GM12864 (cell line): ENCODE measurements at places on chromosomes 16 and 17.

DNA sequence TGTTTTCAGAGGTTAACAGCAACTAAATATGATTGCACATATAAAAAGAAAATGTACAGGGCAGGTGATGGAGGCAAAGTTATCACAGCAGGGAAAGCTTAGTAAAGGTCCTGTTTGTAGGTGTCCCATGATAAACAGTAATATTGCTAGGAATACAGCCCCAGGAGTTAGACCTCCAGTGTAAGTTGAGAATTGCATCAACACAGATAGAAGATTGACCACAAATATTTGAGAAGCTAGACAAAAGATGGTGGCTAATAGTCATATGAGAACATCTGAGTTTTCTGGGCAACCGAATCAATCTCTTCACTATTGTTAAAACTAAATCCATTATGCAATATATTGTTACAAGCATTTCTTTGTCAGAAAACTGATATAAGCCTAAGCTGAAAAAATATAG lies 152.6 kb downstream of the CDH11 start:
- DNase-seq: no peak

DNA sequence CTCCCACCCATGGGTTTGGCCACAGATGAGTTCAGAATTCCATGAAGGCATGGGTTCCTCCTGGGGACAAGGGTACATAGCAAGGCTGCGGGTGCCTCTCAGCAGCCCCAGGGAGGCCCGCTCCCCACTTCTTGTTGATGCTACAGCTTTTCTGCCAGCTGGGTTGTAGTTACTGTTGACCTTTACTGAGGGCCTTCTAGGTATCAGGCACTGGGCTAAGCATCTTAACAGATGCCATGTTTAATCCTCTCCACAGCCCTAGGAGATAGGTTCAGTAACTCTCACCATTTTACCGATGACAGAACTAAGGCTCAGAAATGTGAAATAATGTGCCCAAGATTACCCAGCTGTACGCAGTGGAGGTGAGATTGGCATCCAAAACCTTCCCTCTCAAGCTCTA lies 54.3 kb upstream of the DLX4 start:
- DNase-seq: no peak

- no peak for DNase-seq
Observed at GRCh38 chr17:49213399-49213798, 2.9 kb downstream of the ABI3 start.

DNA sequence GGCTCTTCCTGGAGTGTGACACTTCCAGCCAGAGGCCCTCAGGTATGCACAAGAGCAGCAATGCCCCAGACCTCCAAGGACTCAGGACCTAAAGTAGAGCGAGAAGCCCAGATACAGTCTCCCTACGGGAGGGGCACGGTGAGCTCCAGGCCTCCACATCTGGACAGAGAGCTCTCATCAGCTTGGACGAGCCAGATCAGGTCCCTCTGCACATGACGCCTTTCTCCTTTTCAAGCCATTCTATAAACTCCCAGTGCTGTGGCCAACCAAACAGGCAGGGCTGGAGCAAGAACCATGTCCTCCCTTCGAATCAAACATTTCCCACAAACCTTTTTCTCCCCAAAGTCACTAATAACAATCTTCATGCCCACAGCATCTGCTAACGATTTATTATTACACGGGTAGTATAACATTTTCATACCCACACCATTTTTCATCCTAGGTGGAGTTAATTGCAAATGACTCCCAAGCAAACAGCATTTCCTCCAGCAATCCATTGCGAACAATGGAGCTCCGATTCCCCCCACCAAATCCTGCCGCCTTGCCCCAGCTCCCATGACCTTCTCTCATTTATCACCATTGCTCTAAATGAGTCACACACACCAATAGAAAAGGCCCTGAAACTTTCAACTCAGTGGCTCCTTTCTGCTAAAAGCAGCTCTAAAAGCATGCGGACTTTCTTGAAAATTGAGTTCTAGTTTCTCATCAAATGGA lies 24.2 kb upstream of the NLRP1 start:
- DNase-seq: no peak

GRCh38 chr16:89829630-89830437 lies 1.6 kb downstream of the SPIRE2 start:
- DNase-seq: no peak

DNA sequence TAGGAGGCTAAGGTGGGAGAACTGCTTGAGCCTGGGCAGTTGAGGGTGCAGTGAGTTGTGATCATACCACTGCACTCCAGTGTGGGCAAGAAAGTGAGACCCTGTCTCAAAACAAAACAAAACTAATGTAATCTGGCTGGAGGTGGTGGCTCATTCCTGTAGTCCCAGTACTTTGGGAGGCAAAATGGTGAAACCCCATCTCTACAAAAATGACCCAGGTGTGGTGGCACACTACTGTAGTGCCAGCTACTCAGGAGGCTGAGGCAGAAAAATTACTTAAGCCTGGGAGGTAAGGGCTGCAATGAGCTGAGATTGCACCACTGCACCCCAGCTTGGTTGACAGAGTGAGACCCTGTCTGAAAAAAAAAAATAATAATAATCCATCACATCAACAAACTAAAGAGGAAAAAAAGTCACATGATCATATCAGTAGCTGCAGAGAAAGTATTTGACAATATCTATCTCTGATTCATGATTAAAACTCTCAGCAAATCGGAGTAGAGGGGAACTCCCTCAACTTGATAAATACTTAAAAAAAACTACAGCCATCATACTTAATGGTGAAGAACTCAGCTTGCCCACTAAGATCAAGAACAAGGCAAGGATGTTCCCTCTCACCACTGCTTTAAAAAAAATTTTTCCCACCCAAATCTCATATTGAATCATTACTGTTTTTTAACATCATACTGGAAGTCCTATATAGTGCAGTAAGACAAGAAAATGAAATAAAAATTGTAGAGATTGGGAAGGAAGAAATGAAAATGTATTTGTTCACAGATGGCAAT lies 31.0 kb downstream of the DHRS7B start:
- DNase-seq: no peak

DNA sequence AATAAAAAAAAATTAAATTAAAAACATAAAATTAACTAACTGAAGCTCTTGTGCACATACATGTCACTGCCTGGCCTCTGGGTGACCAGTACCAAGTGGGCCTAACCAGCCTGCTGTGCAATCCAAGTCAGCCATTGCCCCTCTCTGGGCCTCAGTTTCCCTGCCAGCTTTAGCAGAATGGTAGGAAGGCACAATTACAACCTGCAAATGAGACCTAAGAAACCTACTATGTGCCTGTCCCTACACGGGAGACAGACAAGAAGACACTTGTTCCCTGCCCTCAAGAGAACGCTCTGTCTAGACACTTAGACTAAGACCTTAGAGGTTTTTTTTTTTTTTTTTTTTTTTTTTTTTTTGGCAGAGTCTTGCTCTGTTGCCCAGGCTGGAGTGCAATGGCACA lies 1.7 kb downstream of the CIAPIN1 start:
- no peak for DNase-seq

GRCh38 chr16:81843243-81843582 lies 64.1 kb downstream of the PLCG2 start:
- DNase-seq: no peak

GRCh38 chr16:31215287-31216162 lies 1.4 kb downstream of the PYDC1 start:
- no peak for DNase-seq

GRCh38 chr17:36890398-36891168 lies 46.7 kb upstream of the LHX1 start:
- DNase-seq: no peak

GRCh38 chr16:14371778-14372431 lies 258.2 kb downstream of the PARN start:
- DNase-seq: no peak

DNA sequence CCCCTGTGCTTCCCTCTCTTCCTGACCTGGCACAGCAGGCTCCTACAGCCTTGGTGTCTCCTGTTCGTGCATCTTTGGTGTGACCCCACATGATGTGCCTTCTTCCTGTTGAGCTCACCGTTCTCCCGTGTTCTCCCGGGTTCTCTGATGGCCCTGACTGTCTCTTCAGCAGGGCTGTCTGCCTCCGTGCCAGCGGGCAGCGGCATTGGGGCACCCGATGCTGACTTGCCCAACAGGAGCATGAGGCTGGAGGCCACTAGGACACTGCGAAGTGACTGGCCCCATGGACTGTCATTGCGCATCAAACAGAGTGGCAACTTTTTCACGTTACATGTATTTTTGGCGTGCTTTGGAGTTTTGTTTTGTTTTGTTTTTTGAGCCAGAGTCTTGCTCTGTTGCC lies 22.4 kb downstream of the CRAMP1 start:
- DNase-seq: no peak

DNA sequence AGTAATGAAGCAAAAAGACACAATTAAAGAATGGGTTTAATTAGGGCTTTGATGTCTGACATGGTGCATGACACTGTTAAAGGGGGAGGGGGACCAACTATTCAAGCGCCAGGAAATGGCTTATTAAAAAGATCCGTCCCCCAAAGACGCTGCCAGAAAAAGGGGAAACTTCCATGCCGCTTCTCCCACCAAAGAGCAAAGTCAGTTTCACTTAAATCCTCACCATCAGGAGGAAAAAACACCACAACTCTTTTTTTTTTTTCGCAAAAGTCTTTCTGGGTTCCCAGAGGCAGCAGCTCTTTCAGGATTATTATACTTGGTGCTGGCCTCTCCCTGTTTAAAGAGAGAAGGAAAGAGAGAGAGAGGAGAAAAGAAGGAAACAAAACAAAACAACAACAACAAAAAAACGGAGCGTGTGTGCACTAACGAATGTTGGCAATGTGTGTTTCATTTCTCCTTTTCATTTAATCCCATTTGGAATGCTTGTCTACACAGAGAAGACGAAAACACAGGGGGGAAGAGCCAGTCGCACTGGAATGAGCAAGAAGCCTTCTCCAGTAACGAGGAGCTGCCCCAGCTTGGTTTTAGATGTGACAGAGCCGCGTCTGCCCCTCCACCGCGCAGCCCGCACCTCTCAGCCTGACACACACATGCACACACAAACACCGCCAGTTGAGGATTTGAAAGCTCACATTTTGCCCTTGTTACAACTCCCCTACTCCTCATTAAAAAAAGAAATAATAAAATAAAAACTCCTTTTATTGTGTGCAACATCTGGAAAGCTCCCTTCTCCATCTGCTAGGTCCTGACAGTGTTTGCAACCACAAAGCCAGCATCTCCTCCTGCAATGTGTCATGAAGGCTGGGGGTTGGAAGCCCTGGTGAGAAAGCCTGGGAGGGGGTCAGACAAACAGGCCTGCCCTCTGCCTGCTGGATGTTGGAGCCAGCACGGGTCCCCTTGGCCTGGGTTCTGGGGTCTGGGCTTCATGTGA lies 32.7 kb upstream of the AXIN2 start:
- no peak for DNase-seq

GRCh38 chr16:12417030-12417814 lies 386.5 kb downstream of the CPPED1 start:
- DNase-seq: no peak

DNA sequence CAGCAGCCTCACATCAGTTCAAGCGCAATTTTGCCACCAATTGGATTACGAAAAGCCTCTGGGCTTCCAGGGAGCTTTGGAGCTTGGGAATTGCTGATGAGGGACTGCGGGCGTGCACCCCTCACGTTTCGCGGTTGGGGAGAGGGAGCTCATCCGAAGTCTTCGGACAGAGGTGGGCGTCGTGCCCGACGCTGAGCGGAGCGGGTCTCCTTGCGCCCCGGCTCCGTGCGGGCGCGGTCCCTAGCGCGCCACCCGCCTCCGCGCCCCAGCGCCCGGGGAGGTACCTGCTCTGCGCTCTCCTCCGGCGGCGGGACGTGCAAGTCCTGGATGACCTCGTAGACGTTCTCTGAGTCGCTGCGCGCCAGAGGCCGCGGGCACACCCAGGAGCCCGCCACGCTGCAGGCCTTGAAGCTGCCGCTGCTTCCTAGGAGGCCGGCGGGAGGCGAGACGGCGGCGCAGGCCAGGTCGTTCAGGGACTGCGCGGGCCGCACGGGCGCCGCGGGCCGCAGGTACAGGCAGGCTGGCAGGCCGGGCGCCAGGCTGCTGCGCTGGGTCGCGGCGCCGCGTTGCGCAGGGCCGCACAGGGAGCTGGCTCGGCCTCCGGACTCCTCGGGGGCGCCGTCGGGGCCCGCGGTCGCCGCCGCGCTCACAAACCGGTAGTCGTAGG lies 3.2 kb downstream of the ARHGAP27 start:
- DNase-seq: no peak

DNA sequence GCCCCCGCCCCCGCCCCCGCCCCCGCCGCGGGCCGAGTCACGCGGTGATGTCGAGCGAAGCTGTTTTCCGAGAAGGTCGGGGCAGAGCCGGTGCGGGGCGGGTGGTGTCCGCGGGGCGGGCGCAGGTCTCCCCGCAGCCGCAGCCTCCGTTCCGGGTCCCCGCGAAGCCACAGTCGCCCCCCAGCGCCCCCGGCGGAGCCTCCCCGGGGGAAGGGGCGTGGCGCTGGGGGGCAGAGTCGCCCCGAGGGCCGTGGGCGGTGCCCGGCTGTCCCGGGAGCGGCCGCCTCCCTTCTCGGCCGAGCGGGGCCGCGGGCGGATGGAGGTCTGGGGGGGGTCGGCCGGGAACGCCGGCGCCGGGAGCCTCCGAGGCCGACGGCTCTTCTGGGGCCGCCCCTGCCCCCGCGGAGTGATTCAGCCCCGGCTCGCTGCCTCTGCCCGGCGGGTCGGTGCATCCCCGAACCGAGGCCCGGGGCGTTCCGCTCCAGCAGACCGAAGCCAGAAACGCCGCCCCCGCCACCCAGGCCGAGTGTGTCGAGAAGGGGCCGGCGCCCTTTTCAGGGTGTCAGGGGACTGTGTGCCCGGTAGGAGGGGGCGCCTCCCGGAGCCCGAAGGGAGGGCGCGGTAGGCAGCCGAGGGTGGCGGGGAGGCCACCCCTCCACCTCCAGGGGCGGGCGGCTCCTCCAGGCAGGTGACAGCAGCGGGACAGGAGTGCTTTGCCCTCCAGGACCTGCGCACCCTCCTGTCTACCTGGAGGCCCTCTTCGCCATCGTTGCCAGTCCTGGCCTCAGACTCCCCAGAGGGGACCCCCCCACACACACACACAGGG lies 1.7 kb downstream of the METRNL start:
- no peak for DNase-seq

- DNase-seq: no peak
Observed at GRCh38 chr17:63833026-63833740, 5.7 kb upstream of the FTSJ3 start.

- DNase-seq: no peak
Observed at GRCh38 chr16:72938795-72939164, 109.1 kb downstream of the ZFHX3 start.

- no peak for DNase-seq
Observed at GRCh38 chr16:80459966-80460365, 80.8 kb upstream of the DYNLRB2 start.

DNA sequence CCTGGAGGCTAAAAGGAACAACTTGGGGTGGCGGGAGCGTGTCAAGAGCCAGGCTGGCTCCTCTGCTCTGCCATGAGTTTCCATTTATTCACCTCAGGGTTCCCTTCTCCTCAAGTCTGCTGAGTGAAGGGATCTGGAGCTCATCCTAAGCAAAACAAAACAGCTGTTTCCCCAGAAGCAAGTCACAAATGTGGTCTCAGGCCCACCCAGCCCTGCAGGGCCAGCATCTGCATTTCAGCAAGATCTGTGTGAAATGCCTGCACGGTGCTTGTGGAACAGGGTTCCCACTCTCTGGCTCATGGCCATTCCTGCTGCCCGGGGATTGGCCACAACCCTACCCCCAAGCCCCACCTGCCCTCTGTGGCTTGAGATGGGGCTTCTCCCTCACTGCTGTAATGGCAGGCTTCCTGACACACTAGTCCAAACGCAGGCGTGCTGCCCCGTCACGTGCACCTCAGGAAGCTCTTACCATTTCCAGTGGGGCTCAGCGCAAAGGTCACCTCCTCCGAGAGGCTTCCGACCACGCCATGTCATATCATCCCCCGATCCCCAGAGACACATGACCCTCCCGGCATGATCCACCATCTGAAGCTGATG lies 2.3 kb downstream of the SLC38A8 start:
- DNase-seq: no peak

GRCh38 chr17:81413497-81414135 lies 18.4 kb downstream of the BAHCC1 start:
- DNase-seq: no peak
